ENCODE measurements at places on chromosomes 11 and 22. TPM values are rescaled to one million over a fixed set of nuclear protein-coding genes. Genes with fewer than 3 reads are reported as not detected.

GRCh38 chr11:45799562-45799961 is 5.4 kb upstream of the SLC35C1 start:
- H3K4me3 ChIP-seq: no peak overlapping the region
- no peaks in the 10 kb centered on the region for H3K36me3 ChIP-seq
- no peak for DNase-seq
- H3K27me3 ChIP-seq: no peaks in the 10 kb centered on the region

- no peak overlapping the region for H3K4me3 ChIP-seq
- H3K4me1 ChIP-seq: no peaks in the 10 kb centered on the region
- no peaks in the 10 kb centered on the region for H3K27me3 ChIP-seq
- DNase-seq: no peak
- H3K27ac ChIP-seq: no peak overlapping the region
Measured at GRCh38 chr11:35717043-35717442, 54.5 kb downstream of the TRIM44 start.

DNA sequence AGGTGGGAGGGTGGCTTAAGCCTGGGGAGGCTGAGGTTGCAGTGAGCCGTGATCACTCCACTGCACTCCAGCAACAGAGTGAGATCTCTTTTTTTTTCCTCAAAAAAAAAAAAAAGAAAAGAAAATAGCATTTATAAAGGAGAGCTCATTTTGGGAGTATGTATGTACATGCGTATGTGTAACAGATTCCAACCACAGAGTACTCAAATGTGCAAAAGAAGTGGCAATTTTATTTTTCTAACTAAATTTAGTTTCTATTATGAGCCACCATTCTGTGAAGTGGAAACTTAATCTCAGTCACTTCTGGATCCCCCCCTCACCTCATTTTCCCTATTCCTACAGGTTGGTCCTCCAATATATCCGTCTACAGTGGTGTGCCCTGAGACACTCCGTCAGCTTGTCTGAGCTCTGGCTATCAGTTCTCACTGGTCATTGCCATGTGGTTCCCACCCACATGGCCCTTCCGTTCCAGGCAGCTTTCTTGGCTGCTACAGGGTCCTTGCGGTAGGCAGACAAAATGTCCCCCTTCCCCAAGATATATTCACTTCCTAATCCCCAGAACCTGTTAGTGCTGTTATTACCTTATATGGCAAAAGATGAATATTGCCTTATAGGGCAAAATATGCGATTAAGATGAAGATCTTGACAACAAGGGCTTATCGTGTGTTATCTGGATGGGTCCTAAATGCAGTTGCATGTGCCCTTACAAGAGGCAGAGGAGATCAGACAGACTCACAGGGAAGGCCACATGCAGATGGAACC is 35.8 kb upstream of the TSKU start:
- H3K27ac ChIP-seq: no peak overlapping the region
- no peaks in the 10 kb centered on the region for H3K27me3 ChIP-seq
- H3K36me3 ChIP-seq: no peaks in the 10 kb centered on the region

APOL6 gene
- 2.4 TPM for polyA plus RNA-seq

GRAMD1B gene
- 8.6 TPM for polyA plus RNA-seq
